ENCODE measurements at places on chromosomes 4 and X.

GRCh38 chr4:58064653-58065052 is 954.5 kb upstream of the IGFBP7 start:
- DNase-seq, result no peak

GRCh38 chr4:142550965-142551364 is 295.1 kb downstream of the INPP4B start:
- DNase-seq, result no peak

DNA sequence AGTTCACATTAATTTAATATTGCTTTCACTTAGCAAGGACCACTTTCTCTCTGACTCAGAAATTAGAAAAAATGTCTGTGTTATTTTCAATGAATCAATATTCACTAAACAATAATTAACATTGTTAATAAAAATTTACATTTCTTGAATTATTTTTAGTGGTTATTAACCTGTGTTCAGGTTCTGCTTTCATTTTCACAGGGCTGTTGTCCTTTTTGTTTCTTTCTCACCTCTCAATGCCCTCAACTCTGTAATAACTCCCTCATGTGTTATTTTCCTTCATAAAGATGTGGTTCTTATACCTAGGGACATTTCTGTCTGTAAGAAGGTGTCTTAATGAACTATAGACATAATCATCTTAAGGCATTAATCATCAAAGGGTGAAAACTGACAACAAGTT is 43.1 kb upstream of the PRR27 start:
- no peak for DNase-seq

DNA sequence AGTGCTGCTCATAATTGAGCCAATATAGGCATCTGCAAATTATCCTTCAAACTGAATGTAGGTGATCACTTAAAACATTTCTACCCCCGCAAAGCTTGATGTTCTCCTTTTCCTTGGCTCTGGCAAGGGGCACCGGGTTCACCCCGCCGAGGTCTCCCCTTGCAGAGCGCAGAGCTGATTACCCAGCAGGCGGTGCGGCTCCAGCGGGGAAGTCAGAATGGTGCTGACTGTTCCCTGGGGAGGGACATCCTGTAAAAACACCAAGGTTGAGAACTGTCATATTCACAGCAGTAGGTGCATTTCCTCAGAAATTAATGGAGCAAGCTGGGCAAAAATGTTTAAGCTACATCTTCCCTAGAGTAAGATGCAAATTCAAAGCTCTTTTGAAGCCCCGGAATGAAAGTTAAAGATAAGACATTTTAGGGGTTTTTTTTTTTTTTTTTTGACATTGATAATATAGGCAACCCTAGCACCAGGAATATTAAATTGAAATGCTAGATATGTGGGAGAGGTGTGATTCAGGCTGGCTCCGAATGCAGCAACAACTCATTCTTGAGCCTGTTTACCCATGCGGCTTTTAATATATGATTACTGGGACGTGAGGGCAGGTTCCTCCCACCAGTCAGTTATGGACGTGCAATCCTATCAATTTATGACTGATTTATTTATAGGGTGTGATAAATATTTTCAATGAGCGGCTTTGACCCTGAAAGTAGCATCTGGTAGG is 767.3 kb upstream of the TENM3 start:
- DNase-seq, result peak; percentile 70

DNA sequence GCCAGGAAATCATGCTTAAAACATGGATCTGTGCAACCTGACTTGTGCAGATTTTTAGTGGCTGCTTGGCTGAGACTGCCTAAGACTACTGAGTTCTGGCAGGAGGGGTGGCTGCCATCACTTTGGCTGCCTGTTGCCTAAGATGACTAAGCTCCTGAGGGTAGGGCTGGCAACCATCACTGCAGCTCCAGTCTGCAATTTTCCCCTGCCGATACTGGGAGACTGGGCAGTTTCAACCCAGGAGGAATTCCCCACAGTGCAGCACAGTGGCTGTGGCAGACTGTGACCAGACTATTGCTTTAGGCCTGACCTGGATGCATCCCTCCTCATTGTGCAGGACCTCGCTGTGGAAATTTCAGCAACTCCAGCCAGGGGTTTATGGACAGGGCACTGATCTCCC is 544.9 kb downstream of the ANKRD50 start:
- no peak for DNase-seq
